Fibroblast of lung (primary cell): ENCODE measurements at places on chromosomes 6 and 20. TPM values are rescaled to one million over a fixed set of nuclear protein-coding genes. Genes with fewer than 3 reads are reported as not detected.

The BPIFB2 gene
- total RNA-seq, result not detected in 2 replicates

- DNase-seq, result no peak
Measured at GRCh38 chr20:59318803-59319202, 18.4 kb downstream of the EDN3 start.

GRCh38 chr6:134175532-134176263 lies 123.3 kb upstream of the SLC2A12 start:
- peak; percentile 74 for DNase-seq

GRCh38 chr20:40562031-40562430 lies 127.0 kb downstream of the MAFB start:
- peak; percentile 38 for DNase-seq

The WFDC5 gene
- total RNA-seq, result not detected in 2 replicates

DNA sequence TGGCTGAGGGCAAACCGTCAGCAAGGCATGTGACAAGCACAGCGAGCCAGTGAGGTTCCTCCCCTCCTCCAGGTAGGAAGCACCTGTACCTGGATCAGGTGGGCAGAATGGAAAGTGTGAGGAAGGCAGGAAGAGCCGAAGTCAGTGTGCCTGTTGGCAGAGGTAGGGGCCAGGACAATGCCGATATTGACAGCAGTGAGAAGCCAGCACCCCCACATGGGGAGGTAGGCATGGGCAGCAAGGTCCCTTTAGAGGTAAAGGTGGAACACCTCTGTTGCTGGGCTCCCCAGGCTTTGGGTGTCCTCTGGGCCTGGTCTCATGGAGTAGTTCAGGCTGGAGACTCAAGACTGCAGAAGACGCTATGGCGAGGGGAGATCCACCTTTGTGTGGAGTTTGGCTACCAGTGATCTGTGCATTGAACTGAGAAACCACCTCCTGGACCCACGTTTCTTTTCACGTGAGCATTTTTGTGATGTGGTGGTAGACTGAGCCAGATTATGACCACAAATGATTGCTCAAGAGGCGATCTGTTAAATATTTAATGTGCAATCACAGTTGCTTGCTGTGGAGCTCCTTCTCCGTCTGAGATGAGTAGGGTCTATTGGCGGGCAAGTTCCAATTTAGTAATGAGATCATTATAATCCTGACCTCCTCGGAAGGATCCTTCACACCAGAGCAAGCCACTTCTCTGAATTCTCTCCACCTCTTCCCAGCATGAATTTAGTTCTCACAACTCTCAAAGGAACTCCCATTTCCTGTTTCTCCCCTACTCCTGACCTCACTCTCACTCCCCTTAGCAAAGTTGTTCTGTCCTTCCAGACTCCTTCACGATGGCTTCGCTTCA lies 174.8 kb downstream of the CDH26 start:
- no peak for DNase-seq

The VWA7 gene
- under 0.01 and 0.66 TPM in 2 replicates for total RNA-seq

DNA sequence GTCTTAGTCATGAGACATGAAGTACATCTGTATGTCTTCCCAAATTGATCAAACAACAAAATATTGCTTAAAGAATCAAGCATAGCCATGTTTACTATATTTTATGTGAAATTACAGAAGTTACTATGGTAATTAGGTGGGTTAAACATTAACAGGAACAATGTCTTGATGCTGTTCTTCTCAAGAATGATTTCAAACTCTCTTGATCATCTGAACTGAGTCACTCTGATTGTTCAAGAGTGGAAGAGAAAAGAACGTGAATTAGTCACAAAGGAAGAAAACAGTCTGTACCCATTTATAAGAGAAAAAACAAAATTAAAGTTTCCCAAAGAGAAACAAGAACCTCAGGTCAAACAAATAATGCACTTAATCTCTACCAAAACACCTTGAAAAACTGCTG lies 62.2 kb upstream of the NUP153 start:
- DNase-seq, result no peak

The C6orf132 gene
- total RNA-seq, result 1.0 and 1.2 TPM in 2 replicates

GRCh38 chr6:55568808-55569439 lies 10.1 kb downstream of the HMGCLL1 start:
- DNase-seq, result no peak

GRCh38 chr6:20444786-20445271 lies 43.1 kb downstream of the E2F3 start:
- DNase-seq, result no peak

DNA sequence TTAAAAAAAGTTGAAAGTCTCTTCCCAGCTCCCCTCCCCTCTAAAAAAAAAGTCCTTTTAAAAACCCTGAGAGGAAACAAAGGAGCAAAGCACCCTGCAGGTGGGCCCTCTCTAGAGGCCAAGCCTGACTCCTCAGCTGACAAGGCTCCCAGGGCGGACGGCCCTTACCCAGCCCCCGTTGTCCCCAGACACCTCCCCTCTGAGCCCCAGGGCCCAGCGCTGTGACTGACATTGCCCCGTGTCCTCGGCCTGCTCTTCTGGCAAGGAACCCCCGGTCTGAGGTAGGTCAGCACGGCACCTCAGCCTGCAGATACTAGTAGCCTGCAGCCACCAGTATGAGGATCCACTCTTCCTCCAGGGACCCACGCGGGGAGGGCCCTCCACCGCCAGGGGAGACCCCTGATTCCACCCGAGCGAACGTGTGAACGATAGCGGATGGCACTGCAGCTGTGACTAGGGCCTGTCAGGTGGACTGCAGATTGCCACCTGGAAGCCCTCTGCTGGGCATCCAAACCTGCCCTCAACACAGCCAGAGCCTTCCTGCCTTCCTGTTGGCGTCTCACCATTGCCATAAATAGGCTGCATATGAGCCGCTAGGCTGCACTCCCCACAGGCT lies 34.2 kb downstream of the FOXC1 start:
- DNase-seq, result no peak
